Stimulated activated naive CD4-positive, alpha-beta T cell (primary cell): ENCODE measurements at places on chromosomes 2 and 18.
A peak's percentile ranks its signal among the peaks of the same experiment; 100 is the strongest.

- no peak for DNase-seq
Measured at GRCh38 chr2:113762377-113763118, 6.1 kb upstream of the SLC35F5 start.

GRCh38 chr2:9770308-9771100, 72.8 kb upstream of the TAF1B start:
- DNase-seq: peak; percentile 11

DNA sequence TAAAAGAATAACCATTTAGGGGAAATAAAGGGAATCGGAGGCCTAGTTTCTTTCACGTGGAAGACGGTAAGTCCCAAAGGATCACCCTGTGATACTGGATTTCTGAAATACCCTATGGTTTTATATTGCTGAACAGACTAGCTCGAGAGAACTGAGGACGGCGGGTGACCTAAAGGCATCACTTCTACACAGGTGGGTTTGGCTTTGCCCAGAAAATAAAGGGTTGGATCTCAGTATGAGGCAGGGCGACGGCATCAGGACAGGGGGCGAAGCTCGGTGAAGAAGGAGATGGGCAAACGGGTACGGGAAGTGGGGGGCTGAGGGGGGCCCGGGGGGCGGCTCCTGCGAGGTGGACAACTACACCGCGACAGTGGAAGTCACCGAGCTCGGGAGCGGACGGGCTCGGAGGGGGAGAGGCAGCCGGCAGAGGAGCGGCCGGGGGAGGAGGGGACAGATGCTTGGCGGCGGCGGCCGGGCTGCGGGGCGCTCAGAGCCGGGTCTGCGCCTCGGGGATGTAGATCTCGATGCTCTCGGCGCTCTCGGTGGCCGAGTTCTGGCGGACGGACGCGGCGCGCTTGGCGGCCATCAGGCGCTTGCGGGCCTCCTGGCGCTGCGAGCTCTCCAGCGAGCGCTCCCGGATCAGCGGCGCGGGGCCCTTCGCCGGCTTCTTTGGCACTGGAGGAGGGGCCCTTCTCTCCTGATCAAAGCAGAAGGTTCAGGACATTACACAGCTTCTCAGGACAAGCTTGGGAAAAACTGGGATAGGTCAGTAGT, 48.9 kb downstream of the TGIF1 start:
- no peak for DNase-seq

DNA sequence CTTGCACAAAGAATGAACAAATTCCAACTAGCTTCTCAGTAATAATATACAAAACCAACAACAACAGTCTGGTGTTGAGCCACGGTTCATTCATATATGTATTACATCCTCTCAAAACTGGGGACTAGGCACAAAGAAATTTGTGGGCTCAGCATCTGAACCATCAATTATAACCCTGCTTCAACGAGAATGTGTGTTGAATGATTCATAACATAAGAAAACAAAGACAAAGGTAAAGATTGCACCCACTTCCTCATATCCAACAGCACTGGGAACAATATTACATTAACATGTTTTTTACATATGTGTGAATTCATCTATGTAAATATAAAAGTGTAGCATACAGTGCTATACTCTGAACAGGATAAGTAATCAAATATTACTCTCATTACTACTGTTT, 144.8 kb downstream of the CDH2 start:
- DNase-seq: no peak

DNA sequence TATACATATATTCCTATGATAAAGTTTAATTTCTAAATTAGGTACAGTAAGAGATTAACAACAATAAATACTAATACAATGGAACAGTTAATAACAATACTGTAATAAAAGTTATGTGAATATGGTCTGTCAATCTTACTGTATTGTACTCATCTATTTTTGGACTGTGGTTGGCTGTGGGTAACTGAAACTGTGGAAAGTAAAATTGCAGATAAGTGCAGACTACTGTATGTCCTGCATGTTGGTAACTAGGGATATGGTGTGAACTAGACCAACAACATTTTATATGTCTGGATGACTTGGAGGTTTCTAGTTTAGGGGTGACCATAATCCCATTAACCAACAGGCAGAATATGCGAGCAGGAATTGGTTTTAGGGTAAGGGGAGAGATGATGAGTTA, 23.3 kb downstream of the PHLPP1 start:
- DNase-seq: no peak

DNA sequence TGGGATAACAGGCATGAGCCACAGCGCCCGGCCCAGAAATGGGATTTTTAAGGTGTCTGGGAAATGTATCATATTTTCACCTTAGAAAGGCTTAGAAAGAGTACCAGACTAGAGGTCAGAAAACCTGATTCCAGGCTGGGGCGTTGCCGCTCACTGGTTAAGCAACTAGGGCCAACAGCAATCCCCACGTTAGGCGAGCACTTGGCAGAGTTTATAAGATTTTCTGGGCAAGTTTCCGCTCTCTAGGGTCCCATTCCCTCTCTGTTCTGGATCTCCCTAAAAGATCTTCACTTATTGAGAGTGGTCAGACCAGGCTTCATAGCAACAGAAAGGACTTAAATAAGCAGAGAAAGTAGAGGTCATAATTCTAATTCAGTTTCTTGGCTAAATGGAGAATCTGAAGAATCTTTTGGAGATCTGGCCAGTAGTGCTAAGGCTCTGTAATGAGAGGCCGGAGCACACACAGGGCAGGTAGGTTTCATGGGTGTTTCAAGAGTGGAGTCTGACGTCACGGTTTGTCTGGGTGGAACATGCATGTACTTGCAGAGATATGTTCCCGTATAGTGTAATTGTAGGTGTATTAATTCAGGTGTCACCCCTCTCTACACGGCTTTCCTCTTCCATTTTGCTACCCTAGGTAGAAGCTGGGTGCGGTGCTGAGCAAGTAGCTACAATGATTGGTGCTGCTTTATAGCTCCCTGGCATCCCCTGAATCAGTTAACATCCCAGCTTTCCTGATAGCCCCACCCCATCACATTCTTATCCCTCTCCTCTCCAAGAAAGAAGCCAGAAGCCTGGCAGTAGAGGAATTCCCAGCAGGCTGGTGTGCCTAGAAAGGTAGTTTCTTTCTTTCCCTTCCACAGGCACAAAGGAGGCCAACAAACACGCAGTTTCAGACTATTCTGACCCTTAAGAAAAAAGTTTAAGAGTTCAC, 4.4 kb upstream of the SMAD7 start:
- no peak for DNase-seq
